ENCODE measurements at places on chromosomes 7 and 10.
A peak's percentile ranks its signal among the peaks of the same experiment; 100 is the strongest.

- no peak for DNase-seq
Measured at GRCh38 chr7:128781126-128781525, 5.5 kb upstream of the OPN1SW start.

DNA sequence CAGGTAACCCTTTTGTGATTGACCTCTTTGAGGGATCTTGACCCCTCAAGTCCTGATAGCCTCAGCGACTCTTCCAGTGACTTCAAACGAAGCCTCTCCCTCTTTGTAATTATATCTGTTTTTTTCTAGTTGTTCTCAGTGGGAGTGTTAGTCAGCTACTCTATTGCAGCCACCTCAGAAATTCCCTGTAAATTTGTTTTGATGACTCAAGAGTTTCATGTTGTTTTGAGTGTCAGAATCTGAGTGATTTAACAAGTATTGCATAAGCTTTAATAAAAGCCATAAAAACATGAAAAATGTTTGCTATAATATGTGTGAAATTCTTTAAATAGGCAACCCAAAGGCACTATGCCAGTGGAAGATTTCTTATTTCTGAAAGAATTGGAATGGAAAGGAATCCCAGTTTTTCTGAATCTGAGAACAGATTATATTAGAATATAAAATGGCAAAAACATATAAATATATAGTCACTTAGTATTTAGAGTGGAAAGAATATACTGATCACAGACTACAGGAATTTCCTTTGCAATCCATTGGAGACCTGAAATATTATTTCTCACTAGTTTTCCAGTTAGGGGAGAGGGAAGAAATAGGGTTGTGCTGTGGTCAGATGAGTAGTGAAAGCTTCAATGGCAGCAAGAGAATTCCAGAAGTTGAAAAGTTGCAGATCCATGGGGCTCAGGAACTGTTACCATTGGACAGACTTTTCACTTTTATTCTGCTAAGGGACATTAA is 94.4 kb upstream of the SEMA3C start:
- no peak for DNase-seq

GRCh38 chr7:32403463-32404229 is 86.5 kb downstream of the LSM5 start:
- no peak for DNase-seq

DNA sequence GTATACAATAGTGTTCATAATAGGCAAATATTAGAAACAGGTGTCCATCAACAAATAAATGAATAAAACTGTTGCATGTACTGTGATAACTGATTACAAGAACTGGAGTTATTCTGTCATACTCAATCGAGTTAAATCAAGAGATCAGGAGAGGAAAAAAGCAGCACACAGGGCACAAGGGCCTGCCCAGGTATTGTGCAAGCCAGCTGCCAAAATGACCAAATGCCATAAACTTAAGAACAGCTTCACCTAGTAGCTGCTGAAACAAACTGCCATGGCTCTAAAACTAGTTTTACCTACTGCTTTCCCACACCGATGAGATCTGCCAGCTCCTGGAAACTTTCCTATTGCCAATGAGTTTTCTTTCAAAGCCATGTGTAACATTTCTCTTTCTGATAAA is 12.2 kb downstream of the GSAP start:
- DNase-seq, result peak; percentile 76

- DNase-seq, result no peak
Measured at GRCh38 chr10:129398711-129399141, 68.3 kb upstream of the MGMT start.

- no peak for DNase-seq
Measured at GRCh38 chr7:18754766-18755165, 259.2 kb downstream of the HDAC9 start.

- DNase-seq, result no peak
Measured at GRCh38 chr10:43865265-43866135, 216.8 kb upstream of the ZNF32 start.

- no peak for DNase-seq
Measured at GRCh38 chr10:12382157-12382548, 32.8 kb downstream of the CAMK1D start.

GRCh38 chr7:121525155-121525819 is 129.2 kb upstream of the FAM3C start:
- DNase-seq, result no peak

DNA sequence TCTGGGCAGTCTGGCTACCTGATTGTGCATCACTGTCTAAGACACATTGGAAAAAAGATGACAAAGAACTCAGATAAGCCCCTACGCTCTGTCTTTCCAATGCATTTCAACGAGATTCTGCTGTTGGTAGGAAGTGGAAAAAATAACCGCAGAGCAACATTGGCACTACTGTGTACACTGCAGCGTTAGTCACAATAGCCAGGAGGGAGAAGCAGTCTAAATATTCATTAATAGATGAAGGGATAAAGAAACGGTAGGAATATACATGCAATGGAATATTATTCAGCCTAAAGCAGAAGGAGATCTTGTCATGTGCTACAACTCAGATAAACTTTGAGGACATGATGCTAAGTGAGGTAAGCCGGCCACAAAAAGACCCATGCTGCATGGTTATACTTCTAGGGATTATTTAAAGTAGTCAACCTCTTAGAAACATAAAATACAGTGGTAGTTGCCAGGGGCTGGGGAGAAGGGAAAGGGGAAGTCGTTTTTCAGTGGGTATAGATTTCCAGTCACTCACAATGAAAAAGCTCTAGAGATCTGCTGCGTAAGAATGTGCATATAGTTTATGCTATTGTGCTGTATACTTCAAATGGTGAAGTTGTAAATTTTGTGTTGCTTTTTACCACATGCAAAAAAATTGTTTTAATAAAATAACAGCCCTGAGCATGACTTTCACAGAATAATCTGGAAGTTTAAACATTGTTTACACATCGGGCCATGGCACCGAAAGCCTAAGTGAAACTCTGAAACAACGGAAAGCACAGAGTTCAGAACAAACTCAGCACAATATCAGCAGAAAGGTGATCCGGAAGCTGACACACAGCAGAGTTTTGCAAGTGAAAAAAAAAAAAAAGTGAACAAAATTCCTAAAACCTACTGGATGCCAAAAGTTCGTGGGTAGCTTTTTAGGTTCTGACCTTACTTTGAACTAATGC is 40.1 kb downstream of the ELMO1 start:
- no peak for DNase-seq

DNA sequence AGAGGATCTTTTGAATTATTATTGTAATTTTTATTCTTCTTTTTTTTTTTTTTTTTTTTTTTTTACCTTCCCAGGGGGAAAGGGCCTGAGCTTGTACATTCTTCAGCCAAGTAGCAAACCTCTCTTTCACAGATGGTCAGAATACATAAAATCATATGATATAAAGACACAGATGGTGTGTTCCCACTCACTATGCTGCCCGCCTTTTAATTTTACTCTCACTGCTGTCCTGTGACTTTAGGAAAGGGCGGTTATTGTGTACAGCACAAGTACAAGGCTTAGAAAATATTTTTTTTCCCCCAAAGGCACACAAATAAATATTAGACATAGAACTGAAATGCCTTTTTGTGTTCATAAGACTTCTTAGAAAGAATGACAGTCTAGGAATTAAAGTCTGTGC is 213.6 kb downstream of the RPS24 start:
- DNase-seq, result no peak

DNA sequence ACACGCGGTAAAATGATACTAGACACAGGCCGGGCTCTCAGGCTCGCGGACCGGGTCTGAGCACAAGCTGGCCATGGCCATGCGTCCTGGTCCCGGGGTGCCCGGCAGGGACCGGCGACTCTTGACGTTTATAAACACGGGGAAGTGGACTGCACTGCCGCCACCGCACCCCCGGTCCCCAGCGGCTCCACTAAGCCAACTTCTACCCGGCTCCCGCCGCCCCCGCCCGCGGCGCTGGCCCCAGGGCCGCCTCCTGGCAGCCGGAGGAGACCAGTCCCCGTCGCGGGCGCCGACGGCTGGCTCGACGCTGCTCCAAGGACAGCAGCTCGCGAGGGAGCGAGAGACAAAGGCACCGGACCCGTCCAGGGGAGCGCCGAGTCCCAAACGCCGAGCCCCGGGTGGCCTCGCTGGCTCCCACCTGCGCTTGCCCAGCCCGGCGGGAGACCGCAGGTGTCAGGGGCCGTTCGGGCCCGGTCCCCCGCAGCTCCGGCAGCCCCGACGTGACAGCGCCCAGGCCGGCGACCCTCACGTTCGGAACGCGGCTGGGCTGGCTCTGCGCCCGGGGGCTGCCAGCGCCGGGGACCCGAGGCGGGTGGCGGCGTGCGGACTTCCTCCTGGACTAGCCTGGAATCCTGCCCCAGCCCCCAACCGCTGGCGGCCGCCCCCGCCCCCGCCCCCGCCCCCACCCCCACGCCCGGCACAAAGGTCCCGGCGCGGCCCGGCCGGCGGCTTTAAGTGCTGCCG is 517 bp downstream of the ITGB1 start:
- peak; percentile 89 for DNase-seq

- no peak for DNase-seq
Measured at GRCh38 chr7:823649-824048, 8.6 kb upstream of the SUN1 start.

DNA sequence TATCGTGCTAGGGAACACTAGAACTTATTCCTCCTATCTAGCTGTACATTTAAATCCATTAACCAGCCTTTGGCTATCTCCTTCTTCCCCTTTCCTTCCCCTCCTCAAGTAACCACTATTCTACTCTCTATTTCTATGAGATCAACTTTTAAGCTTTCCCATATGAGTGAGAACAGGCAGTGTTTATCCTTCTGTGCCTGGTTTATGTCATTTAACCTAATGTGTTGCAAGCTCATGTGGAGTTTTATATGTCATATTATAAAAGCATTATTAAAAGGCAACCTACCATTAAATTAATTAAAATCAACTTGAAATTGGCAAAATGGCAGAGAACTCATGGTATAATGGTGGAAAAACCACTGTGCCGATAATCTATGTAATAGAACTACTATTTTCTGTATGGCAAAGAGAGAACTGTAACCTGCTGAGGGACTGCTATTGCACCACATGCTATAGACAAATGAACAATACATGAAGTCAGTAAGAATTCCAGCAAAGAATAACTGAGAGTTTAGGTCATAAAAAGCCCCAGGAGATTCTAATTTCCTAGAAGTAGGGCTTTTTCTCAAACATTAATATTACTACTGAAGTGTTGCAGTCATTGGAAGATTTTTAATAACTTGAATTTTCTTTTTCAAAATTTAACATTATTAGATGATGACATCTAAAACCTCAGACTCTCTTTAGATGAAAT is 81.8 kb downstream of the LRRN3 start:
- no peak for DNase-seq

DNA sequence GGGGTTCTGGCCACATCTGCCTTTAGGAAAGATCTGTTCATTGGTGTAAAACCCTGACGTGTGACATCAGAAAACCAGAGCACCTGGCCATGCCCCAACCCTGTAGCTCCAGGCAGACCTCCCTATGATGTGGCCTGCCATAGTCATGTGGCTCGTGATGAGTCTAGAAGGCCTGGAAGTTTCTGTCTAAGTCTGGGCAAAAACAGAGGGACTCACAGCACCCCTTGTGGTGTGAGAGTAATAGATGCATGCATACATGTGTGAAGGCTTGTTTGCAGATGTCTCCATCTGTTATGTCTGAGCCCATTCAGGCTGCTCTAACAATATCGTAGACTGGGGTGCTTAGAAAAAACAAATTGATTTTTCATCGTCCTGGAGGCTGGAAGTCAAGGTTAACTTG is 309.3 kb downstream of the PAXIP1 start:
- DNase-seq, result no peak

- DNase-seq, result no peak
Measured at GRCh38 chr7:115840702-115841101, 189.9 kb downstream of the TFEC start.

Data from upper lobe of right lung (tissue), 1 donor.